Muscle of back (tissue), 13 donors: ENCODE measurements at places on chromosomes 6 and 20.

DNA sequence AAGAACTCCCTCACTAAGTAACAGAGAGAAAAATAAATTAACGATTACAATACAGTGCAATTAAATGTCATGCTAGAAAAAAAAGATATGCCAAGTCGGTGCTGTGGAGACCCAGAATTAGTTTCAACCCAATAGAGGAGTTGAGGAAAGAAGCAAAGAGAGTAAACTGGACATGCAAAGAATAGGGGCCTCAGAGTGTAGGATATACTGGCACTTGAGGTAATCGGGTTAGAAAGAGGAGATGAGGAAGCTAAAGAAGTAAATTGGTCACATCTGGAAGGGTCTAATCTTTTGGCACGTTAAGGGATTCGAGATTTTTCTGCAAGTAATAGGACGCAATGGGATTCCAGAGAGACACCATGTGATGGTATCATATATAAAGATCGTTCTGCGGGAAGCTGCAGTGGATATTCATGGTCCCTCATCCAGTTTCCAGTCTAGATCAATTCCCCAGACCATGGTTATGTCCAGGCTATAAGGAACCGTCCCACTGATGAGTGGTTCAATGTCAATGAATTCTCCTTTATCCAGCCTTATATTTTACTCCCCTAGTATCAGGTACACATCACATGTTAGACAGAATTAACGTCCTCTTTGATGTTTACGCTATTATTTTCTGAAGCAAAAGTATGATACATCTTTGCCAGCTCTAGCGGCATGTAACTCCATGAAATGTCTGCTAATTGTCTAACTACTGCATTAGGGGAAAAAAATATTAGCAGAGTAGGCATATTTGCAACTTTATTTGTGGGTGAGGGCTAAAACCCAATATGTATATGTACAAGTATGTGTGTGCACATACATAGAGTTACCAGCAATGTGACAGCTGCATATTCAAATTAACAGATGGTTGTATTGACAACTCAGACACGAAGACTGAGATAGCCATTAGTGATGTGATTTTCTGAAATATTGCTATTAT, 1.1 kb upstream of the TBC1D32 start:
- DNase-seq, result peak; percentile 8

DNA sequence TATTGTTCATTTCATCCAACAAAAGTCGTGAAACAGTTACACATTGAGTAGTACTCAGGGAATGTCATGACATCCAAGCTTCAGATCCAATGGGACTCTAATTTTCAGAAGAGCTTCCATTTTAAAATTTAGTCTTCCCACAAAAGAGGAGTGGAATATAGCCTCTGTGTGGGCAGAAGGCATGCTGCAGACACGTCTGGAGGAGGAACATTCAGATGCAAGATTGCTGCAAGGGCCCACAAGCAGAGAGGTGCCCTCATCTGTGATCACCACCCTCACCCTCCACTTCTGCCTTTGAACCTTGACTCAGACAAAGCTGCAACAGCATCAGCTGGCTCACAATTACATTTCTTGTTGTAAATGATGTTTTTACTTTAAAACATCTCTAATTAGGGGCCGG, 29.9 kb downstream of the NRN1 start:
- no peak for DNase-seq

- DNase-seq, result no peak
These were observed 19.6 kb downstream of the FARS2 start for GRCh38 chr6:5280920-5281319.

- no peak for DNase-seq
These were observed 155.9 kb downstream of the NRN1 start for GRCh38 chr6:5850848-5851255.

DNA sequence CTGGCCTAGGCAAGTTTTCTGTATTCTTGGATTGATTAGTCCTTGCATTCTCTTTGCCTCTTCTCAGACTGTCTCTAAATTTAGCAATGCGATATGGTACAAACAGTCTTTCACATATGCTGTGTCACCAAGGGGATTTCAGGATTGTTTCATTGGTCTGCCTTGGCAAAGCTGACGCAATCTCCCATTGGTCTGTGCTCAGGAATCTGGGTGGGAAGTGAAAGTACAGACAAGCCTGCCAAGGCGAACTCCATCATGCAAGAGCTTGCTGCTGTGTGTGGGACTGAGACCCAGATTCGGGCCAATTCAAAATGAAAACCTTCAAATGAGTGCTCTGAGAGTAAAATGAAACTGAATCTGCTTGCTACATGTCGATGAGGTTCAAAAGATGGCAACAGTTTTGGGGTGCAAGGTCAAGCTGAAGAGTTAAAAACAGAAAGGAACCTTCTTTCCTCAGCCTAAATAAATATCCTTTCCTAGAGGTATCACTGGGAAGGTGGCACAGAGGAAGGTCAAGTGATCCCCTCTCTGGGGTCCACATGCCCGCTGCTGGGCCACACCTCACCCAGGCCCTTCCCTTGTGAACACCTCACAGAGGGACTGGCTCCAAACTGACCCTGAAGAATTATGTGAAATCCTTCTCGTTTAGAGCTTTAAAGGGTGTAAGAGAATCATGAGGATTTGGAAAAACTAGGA, 198.8 kb upstream of the PREP start:
- peak; percentile 91 for DNase-seq

DNA sequence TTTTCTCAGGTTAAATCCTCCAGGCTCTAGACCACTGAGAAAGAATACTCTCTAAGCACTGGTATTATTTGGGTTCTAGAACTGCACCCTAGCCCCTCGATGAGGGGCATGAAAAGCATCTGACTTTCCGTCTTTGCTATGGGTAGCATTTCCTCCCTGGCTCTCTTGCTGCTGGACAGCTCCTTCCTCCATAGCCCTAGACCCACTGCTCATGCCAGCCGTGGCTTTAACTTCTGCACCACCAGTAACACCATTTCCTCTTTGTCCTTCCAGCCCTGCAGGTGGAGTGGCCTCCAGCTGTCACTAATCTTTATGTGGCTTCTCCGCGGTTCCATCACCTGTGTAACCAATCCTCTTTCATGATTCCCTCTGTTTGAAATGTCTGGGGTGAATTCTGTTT, 194.9 kb downstream of the SCP2D1 start:
- DNase-seq, result no peak

- DNase-seq, result no peak
These were observed 493.1 kb downstream of the BTBD3 start for GRCh38 chr20:12410783-12411182.

DNA sequence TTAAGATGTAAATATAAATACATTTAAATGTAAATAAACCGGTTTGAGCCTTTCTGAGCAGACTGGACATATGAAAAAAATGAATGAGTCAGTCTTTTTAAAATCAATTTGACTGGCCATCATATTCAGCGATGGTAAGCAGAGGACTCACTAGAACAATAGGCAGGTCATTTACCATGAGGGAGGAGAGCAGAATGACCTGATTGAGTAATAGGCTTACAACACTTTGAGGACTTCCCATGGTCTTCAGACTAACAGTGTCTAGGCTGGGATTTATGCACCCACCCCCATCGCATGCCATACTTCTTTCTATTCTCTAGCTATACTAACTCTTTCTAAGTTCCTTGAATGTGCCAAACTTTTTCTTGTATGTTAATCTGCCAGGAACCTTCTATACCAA, 241.9 kb upstream of the RAB32 start:
- no peak for DNase-seq

- DNase-seq, result no peak
These were observed 11.0 kb upstream of the SLC35B3 start for GRCh38 chr6:8446391-8446790.

- no peak for DNase-seq
These were observed 41.8 kb upstream of the FOXO3 start for GRCh38 chr6:108518714-108519576.

DNA sequence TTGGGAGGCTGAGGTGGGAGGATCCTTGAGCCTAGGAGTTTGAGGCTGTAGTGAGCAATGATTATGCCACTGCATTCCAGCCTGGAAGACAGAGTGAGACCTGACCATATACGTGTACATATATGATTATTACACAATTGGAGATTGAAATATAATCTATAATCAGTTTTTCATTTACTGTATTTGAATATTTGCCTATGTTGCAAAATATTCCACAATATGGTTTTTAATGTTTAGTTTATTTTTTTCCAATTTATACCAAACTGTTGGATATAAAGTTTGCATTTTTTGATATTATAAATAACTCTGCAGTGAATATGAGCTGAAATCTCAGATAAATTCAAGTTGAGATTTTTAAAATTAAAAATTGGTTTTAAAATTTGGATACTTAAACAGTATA, 79.6 kb upstream of the SIRPG start:
- no peak for DNase-seq

DNA sequence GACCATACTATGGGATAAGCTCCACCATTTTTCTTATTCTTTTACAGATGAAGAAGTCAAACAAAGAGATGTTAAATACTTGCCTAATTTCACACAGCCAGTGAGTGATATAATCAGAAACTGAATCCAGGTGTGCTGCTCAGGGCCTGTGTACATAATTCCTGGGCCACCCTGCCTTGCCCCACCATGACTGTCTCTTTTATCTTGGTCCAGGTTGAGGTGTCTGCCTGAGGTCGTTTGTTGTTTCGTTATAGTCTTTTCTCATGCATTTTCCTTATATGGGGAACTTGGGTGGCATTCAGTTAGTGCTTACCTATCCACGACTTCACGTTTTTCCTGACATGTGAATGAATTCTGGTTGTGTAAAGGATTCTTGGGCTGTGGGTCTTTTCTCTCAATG, 277.6 kb downstream of the COL12A1 start:
- no peak for DNase-seq

GRCh38 chr6:46338131-46338530, 153.1 kb downstream of the RCAN2 start:
- no peak for DNase-seq

DNA sequence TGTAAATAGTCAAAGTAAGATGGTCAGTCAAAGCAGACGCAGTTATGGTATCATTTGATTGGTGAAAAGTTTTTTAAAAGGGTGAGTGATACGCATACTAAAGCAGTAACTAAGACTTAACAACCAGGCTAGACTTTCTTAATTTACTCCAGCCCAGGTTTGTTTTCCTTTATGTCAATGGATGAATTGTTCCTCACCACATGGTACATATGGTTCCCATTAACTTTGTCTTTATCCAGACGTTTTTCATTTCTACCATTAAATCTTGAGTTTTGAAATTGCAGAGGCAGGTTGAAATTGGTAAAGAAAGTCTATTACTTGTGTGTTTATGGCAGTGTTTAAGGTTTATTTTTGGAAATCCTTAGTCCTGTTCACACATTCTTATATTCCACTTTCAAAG, 98.5 kb upstream of the SCGN start:
- no peak for DNase-seq

GRCh38 chr20:32238483-32239425, 31.1 kb downstream of the POFUT1 start:
- DNase-seq, result no peak

DNA sequence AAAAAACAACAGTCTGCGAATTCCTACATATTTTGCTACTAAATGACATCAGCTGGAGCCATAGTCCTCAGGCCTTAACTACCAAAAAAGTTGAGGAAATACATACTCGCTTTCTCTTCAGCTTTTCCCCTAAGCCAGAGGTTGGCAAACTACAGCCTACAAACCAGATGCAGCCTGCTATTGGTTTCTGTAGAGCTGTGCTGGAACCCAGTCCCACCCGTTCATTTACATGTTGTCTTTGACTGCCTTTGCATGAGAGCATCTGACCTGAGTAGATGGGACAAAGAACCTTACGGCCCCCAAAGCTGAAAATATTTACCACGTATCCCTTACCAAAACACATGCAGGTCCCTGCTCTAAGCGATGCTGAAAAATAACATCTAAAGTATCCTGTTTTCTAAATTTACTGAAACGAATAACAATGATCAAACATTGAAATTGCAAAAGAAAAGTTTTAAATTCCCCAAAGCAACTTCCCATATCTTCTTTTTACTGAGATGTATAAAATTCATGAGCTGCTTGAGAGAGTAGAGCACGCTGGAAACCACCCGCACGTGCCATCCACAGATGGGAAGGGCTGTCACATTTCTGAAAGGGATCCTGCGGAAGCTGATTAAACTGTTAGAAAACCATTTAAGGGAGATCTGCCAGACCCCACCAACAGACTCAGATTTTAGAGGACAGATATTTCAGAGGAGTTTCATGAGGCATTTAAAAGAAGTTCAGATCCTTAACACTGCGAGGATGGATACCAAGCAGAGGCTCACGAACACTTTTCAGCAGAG, 124.1 kb downstream of the PRKN start:
- no peak for DNase-seq

DNA sequence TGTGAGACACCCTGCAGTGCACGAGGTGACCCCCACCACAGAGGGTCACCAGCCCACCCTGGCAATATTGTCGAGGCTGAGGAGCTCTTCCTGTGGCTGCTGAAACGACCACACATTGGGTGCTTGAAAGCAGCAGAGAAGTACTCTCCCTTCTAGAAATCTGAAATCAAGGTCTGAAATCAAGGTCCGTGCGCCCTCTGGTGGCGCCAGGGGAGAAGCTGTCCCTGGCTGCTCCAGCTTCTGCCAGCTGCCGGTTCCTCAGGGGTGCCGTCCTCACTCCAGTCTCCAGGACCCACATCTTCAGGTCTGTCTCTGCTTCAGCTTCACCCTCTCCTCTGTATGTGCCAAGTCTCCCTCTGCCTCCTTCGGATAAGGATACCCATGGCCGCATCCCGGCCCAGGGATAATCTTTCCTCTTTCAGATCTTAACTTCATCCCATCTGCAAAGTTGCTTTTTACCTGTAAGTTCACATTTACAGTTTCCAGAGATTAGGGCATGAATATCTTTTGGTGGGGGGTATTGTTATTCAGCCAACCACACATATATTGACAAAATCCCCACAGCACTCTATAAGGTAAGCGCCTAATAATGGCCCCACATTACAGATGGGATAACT, 108.3 kb upstream of the PHACTR3 start:
- DNase-seq, result peak; percentile 88

DNA sequence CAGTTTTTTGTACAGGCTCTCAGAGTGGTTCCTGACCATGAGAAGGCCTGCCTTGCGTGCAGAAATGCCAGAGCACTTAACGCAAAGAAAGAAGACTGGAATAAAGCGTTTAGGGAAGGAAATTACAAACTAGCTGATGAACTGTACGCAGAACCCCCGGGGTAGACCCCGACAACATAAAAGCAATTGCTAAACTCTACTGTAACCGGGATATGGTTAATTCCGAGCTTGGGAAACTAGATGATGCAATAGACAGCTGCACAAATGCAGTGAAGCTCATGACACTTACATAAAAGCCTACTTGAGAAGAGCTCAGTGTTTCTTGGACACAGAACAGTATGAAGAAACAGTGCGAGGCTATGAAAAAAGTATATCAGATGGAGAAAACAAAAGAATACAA, 35.7 kb downstream of the CITED2 start:
- peak; percentile 63 for DNase-seq

DNA sequence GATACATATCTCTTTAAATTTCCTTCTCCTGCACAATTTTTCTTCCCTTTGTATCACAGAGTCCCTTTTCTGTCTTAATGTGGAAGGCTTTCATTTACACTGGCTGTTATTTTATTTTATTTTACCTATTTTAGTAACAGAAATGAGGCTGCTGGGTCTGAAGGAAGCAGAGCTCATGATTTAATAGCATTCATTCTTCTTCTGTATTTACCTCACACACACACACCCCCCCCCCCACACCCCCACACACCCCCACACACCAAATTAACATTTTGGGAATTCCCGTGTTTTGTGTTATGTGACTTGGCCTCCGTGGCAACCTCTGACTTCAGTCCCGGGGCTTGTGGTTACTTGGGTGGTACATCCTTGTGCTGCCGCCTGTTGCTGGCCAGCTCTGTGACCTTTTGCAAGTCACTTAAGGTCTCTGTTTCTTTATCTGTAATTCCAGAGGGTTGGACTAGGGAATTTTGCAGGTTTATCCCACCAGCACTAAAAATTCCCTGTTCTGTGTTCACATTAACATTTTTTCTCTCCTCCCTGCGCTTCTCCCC, 108.8 kb downstream of the TIAM2 start:
- DNase-seq, result no peak

- no peak for DNase-seq
These were observed 812.8 kb upstream of the SLC35B3 start for GRCh38 chr6:9248133-9248532.
